WTC11 (cell line): ENCODE measurements at places on chromosomes 4 and X. TPM values are rescaled to one million over a fixed set of nuclear protein-coding genes. Genes with fewer than 3 reads are reported as not detected.

GRCh38 chrX:71619193-71619592, 882 bp upstream of the CXCR3 start:
- H3K27me3 ChIP-seq, result no peaks in the 10 kb centered on the region
- no peak for DNase-seq
- H3K27ac ChIP-seq, result no peak overlapping the region

TBX22 gene
- 0.30 to 1.0 TPM (median 0.66 TPM) in 3 replicates for total RNA-seq

RBMXL3 gene
- not detected in 3 replicates for total RNA-seq

DNA sequence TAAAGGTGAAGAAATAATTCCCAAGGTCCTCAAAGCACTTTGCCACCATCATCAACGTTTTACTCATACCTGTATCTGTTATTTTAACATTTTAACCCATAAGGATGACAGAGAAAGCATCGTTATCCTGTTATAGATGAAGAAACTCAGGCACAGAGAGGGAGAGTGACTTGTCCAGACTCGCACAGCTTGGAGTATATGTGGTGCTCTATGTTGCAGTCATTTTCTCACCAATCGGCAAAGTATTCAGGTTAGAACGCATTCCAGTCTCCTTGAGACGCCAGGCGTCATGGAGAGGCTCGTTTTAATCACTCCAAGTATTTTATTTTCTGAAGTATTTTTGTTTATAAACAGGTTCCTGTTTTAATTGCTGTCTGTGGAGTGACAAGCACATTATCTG, 73.5 kb downstream of the IRF2 start:
- DNase-seq, result no peak
- peak overlapping the region; percentile 99 for H3K27ac ChIP-seq
- H3K4me1 ChIP-seq, result peaks cover 37% of the 10 kb centered on the region
- H3K4me3 ChIP-seq, result no peak overlapping the region

DNA sequence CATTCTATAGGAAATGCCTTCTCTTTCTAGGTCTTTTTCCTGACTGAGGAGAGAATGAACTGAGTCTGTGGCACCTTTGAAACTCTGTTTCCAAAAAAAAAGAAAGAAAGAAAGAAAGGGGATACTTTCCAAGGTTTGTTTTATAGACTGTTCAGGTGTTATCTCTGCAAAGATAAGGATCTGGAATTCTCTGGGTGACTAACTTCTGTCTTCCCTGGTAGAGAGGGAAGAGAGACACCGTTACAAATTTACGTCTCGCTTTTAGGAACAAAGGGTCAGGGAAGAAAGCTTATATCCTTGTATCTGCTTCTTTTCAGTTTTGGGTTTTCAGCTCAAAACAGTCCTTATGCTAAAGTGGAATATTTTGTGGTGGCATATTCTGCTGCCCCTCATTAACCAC, 314.1 kb downstream of the RAPGEF2 start:
- H3K4me1 ChIP-seq, result peaks cover 7% of the 10 kb centered on the region
- H3K4me3 ChIP-seq, result no peak overlapping the region
- peaks cover 25% of the 10 kb centered on the region for H3K36me3 ChIP-seq
- DNase-seq, result no peak
